Right ventricle myocardium superior (tissue), 1 donor: ENCODE measurements at places on chromosomes 1 and 21. TPM values are rescaled to one million over a fixed set of nuclear protein-coding genes. Genes with fewer than 3 reads are reported as not detected.

AMY1A gene
- total RNA-seq, result not detected

CD5L gene
- 4.9 TPM for total RNA-seq

NR0B2 gene
- 5.1 TPM for total RNA-seq

DNA sequence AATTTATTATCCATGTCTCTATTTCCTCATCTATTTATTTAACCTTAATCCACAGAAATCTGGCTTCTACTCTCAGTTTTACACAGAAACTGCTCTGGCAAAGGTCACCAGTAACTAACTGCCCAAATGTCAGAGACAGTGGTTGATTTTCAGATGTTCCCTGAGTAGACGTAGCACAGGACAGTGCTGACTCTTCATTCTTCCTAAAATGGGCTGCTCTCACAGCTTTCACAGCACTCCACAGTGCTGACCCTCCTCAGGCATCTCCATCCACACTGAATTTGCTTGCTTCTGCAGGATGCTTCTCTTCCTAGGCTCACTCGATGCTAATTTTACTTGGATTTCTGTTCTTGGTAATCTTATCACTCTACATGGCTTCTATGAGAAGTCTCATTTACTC lies 508.2 kb upstream of the ZRANB2 start:
- DNase-seq, result no peak

GRCh38 chr1:53132176-53132575 lies 10.3 kb downstream of the SLC1A7 start:
- DNase-seq, result no peak

- no peak for DNase-seq
These were observed 17.6 kb downstream of the HSPG2 start for GRCh38 chr1:21919520-21919919.
